ENCODE measurements at places on chromosomes 1 and 21.

DNA sequence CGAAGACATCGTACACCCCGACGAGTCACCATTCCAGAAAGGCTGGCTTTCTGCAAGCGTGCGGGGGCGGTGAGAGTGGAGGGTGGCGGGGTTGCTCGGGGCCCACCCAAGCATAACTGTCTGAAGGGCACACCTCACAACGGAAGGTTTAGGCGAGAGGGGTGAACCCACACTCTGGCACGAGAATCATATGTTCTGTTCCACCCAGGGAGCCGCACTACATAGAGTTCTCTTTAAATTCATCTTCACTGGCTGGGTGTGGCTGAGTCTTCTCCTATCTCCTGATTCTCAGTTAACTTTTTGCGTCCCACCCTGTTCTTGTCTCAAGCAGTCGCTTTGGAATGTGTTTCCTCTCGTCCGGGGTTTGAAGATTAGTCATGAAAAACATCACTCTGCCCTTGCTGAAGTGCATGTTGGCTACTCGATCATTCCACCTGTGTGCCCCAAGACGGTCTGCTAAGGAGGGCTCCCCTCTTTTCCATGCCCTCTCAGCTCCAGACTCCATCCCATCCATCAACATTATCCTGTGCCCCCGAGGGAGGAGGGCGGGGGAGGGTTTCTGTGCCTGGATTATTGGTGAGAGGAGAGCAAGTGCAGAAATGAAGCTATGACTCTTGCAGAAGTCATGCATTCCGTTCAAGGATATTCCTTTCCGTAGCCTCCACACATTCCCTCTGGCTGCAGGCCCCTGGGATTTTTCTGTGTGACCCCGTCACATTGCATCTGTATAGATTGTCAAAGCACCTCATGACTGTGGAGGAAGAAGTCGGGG is 53.5 kb upstream of the CD34 start:
- peak overlapping the region; percentile 47 for H3K4me3 ChIP-seq
- H3K36me3 ChIP-seq, result no peaks in the 10 kb centered on the region
- peaks cover 6% of the 10 kb centered on the region for H3K27me3 ChIP-seq
- H3K4me1 ChIP-seq, result peaks cover 10% of the 10 kb centered on the region

- DNase-seq, result no peak
- H3K4me3 ChIP-seq, result peak overlapping the region; percentile 94
- peak overlapping the region; percentile 94 for H3K27ac ChIP-seq
- peaks cover 16% of the 10 kb centered on the region for H3K36me3 ChIP-seq
- H3K4me1 ChIP-seq, result peaks cover 50% of the 10 kb centered on the region
- no peaks in the 10 kb centered on the region for H3K27me3 ChIP-seq
Measured at GRCh38 chr1:11804666-11805421, 920 bp downstream of the MTHFR start.

- no peak for DNase-seq
- no peaks in the 10 kb centered on the region for H3K36me3 ChIP-seq
- no peak overlapping the region for H3K27ac ChIP-seq
- no peaks in the 10 kb centered on the region for H3K4me1 ChIP-seq
- H3K4me3 ChIP-seq, result no peak overlapping the region
Measured at GRCh38 chr1:67888216-67889106, 55.2 kb upstream of the GNG12 start.

GRCh38 chr1:76868154-76868882 is 1.0 kb downstream of the ST6GALNAC5 start:
- H3K4me1 ChIP-seq, result peaks cover 9% of the 10 kb centered on the region
- H3K27me3 ChIP-seq, result peaks cover 14% of the 10 kb centered on the region
- H3K36me3 ChIP-seq, result peaks cover 2% of the 10 kb centered on the region
- no peak overlapping the region for H3K27ac ChIP-seq

DNA sequence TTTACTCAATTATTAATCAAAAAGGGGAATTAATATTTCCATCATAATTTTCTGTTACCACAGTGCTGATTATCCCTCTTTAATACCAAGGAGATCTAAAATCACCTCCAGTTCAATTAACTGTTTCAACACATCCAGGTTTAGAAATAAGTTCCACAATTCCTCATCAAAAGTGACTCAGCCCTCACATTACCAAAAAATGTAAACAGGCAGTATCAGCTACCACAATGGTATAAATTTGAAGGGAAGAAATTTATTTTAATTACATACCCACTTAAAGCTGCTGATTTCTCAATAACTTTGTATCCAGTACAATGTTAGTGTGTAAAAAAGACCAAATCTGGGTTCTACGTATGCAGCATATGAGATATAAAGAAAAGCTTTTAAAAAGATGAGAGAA is 51.9 kb downstream of the EIF4G3 start:
- H3K4me3 ChIP-seq, result no peak overlapping the region
- peaks cover 2% of the 10 kb centered on the region for H3K36me3 ChIP-seq
- peaks cover 5% of the 10 kb centered on the region for H3K4me1 ChIP-seq
- H3K27me3 ChIP-seq, result no peaks in the 10 kb centered on the region
- no peak overlapping the region for H3K27ac ChIP-seq

GRCh38 chr1:180267211-180267561 is 37.1 kb downstream of the LHX4 start:
- H3K4me1 ChIP-seq, result peaks cover 3% of the 10 kb centered on the region
- no peak overlapping the region for H3K4me3 ChIP-seq
- no peaks in the 10 kb centered on the region for H3K36me3 ChIP-seq
- no peaks in the 10 kb centered on the region for H3K27me3 ChIP-seq
- H3K27ac ChIP-seq, result no peak overlapping the region

- DNase-seq, result peak; percentile 20
- peak overlapping the region; percentile 86 for H3K4me3 ChIP-seq
- peaks cover 24% of the 10 kb centered on the region for H3K27me3 ChIP-seq
- H3K4me1 ChIP-seq, result peaks cover 13% of the 10 kb centered on the region
- no peaks in the 10 kb centered on the region for H3K36me3 ChIP-seq
- no peak overlapping the region for H3K27ac ChIP-seq
Measured at GRCh38 chr1:178093494-178093950, 382 bp upstream of the RASAL2 start.

GRCh38 chr1:214464445-214465287 is 86.7 kb downstream of the PTPN14 start:
- no peak for DNase-seq
- H3K27ac ChIP-seq, result no peak overlapping the region
- H3K4me3 ChIP-seq, result no peak overlapping the region
- peaks cover 6% of the 10 kb centered on the region for H3K27me3 ChIP-seq
- no peaks in the 10 kb centered on the region for H3K36me3 ChIP-seq

DNA sequence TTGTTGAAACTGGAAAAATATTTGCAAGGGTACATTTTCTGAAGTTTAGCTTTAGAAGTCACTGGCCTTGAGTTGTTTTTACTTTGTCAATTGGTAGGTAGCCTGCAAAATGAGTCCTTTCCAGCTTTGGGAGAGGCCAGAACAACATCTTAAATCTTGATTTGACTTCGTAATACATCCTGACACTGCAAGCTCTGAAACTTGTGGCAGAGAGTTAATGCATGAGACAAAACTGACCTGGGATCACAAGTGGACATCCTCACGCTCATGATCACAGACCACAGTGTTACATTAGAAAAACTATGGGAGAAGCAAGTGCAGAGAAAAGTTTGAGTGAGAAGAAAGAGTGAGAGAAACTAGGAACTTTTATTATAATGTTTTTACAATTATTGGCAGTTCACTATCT is 550.9 kb downstream of the USP25 start:
- no peak for DNase-seq
- H3K36me3 ChIP-seq, result no peaks in the 10 kb centered on the region
- no peak overlapping the region for H3K4me3 ChIP-seq
- H3K27me3 ChIP-seq, result no peaks in the 10 kb centered on the region

DNA sequence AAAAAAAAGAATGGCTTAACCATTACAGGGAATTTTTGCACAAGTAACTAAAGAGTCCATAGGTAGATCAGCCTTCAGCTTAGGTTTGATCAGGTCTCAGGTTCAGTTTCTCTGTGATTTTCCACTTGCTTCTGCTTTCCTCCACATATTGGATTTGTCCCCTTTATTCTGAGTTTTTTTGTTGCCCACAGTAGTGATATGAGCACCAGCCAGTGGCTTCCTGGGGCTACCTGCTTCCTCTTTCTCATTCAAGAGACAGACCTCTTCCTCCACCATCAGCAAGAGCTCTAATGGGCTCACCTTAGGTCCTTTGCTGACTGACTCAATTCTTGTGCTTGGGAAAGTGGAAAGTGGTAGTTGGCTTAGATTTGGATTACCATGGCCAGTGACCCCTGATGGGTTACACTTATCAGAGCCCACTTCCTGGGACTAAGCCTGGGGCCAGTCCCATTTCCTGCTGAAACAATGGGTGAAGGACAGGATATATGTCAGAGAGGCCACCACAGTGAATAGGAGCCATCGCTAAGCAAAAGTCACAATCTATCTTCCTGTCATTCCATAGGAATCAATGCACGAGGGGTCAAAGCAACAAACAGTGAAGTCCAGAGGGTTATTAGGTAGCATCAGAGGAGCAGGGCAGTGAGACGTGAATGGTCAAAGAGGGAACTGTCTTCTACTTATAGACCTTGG is 12.8 kb upstream of the PLA2G2E start:
- no peak for DNase-seq
- H3K4me3 ChIP-seq, result no peak overlapping the region
- H3K27me3 ChIP-seq, result peaks cover 2% of the 10 kb centered on the region
- no peak overlapping the region for H3K27ac ChIP-seq
- H3K4me1 ChIP-seq, result peaks cover 6% of the 10 kb centered on the region
- peaks cover 6% of the 10 kb centered on the region for H3K36me3 ChIP-seq

DNA sequence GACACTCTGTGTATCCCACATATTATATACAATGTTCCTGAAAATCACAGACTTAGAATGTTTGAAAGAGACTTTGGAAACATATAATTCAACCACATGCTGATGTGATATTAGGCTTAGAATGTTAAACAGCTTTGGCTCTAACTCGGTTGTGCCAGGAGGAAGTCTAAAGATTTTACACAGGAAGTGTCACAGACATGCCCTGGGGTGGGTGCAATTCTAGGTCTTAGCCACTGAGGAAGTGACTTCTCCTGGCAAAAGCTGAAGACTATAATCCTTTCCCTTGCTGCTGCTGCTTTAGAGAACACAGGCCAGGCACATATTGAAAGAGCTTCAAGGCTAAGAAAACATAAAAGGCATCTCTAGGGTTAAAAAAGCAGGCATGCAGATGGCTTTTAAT is 51.0 kb downstream of the RPL5 start:
- DNase-seq, result no peak
- H3K4me3 ChIP-seq, result no peak overlapping the region
- H3K27ac ChIP-seq, result peak overlapping the region; percentile 24
- H3K36me3 ChIP-seq, result peaks cover 4% of the 10 kb centered on the region
- peaks cover 28% of the 10 kb centered on the region for H3K4me1 ChIP-seq

DNA sequence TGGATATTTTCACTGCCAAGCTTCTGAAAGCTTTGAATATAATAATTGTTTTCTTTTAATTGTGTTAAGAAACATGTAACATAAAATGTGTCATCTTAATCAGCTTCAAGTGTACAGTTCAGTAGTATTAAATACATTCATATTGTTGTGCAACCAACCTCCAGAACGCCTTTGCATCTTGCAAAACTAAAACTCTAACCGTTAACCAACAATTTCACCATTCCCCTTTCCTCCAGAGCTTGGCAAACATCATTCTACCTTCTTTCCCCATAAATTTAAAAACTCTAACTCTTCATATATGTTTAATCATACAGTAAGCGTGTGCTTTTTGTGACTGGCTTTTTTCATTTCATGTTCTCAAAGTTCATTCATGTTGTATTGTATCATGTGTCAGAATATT is 2.1 kb downstream of the MNDA start:
- no peaks in the 10 kb centered on the region for H3K27me3 ChIP-seq
- peak overlapping the region; percentile 88 for H3K27ac ChIP-seq
- peak overlapping the region; percentile 78 for H3K4me3 ChIP-seq
- H3K36me3 ChIP-seq, result peaks cover 27% of the 10 kb centered on the region

DNA sequence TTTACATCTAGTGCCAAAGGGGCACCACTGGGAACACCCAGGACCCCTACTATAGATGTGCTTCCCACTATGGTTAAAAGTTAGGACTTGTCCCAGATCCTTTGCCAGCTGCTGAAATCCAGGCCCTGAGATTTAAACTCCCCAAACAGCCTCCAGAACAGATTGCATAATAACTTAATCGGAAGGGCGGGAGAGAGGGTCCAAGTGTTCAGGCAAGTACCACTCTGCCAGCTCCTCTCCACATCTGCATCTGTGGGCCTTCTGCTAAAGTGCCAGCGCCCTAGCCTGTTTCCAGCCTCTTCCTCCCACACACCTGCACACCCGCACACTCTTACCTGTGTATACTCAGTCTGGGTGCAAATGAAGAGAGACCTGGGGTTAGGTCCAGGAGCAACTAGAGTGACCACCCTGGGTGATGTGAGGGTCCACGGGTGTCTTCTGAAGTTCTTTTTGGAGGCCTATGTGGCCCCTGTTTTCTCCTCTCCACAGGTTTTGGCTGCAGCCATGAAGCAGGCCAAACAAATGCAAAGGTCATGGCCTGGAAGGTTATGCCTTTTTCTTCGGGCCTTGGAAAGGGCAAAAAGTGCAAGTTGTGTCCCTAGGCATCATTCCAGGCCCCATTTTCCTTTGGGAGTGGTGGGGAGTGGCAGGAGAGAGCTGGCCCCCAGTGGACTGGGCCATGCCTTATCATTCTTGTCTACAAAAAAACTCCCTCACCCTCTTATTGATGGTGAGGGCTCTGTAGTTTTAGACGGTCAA is 29.3 kb downstream of the KIRREL1 start:
- H3K36me3 ChIP-seq, result no peaks in the 10 kb centered on the region
- DNase-seq, result no peak

DNA sequence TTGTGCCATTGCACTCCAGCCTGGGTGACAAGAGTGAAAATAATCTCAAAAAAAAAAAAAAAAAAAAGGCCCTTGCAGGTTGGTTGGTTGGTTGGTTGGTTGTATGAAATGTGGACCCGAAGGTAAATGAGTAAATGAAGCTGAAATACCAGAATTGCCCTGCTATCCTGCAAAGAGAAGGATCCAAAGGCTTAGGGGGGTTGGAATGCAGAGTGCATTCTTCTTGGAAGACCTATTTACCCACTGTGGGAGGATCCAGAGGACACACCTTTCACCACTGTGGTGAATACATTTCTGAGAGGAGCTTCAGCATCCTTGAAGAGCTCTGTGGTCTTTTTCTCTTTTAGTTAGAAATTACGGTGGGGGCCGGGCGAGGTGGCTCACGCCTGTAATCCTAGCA is 28.7 kb upstream of the EIF4G3 start:
- no peak overlapping the region for H3K4me3 ChIP-seq
- H3K27me3 ChIP-seq, result no peaks in the 10 kb centered on the region
- no peaks in the 10 kb centered on the region for H3K36me3 ChIP-seq

- H3K27ac ChIP-seq, result no peak within 1 kb of the TSS
- H3K4me1 ChIP-seq, result peaks cover 5% of the 10 kb centered on the region
- no peak within 1 kb of the TSS for H3K4me3 ChIP-seq
- DNase-seq, result no peak
- no peaks in the 10 kb centered on the region for H3K27me3 ChIP-seq
Measured at GRCh38 chr1:173050865-173051264, at the start of gene TNFSF18. TNFSF18 (minus strand) TSS chr1:173050941; CDS start chr1:173050896, 45 bp downstream.

DNA sequence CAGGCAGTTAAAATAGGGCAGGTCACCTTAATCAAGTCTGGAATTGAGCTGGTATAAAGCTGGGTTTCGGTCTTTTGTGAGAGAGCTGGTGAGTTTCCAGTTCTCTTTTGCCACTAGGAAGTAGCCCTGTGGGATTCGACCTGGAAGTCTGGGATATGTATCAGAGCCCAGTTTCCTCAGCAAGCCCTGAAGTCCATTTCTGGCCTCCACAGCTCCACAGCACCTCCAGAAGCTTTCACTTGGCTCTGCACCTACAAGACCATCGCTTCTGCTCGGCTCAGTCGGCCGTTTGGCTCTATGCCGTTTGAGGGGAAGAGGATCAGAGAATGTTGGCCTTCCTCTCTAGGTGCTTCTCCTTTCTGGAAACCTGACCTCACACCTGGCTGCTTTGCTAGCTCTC is 148.0 kb downstream of the GALNT2 start:
- peaks cover 9% of the 10 kb centered on the region for H3K36me3 ChIP-seq
- no peaks in the 10 kb centered on the region for H3K27me3 ChIP-seq
- no peak overlapping the region for H3K4me3 ChIP-seq
- peak overlapping the region; percentile 79 for H3K27ac ChIP-seq
- DNase-seq, result no peak
